ENCODE measurements at places on chromosomes 5 and 9.
A peak's percentile ranks its signal among the peaks of the same experiment; 100 is the strongest.

DNA sequence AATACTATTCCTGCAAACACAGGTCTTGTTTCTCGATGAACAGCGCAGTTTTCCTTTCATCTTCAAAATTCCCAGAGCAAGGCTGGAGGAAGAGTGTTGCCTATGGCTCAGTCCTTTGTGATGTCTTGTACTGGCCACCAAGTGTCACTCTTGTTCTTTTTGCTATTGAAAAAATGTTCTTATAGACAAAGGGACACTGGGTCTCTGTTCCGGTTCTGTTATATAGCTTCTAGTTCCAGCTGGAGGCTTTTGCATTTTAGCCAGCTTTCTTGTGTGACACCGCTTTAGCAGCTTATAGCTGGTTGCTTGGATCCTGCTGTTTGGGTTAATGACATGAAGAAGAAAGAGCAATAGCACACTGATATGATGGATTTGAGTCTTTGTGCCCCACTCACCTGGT is 343.7 kb upstream of the KCNN2 start:
- no peak for DNase-seq

- no peak for DNase-seq
Observed at GRCh38 chr5:136109453-136110135, 23.1 kb upstream of the SMAD5 start.

DNA sequence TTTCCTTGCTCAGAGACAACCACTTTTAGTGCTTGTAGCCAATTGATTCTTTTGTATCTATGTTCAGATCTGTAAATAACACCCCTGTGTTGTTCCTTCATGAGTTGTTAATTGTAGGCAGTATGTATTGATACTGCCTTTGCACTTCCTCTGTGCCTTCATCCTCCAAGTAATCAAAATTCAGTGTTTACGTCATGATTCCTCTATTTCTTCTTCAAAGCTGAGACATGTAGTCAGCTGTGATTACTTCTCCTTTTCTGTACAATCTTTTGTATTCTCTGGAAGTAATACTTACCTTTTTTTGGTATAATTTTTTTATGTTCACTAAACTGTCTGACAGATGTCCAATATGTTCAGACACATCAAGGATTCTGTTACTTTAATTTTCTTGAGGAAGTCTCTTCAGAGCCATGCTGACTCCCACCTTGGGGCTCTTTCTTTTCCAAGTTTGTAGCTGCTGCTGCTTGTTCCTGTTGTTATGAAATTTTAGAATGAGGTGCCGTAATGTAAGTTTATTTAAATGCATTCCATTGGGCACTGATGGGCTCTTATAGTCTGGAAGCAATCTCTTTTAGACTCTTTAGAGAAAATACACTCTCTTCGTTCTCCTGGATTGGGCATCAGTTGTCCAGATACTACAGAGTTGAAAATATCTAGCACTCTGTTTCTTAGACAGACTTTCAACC is 30.5 kb upstream of the LRRC70 start:
- DNase-seq: no peak

- no peak for DNase-seq
Observed at GRCh38 chr5:79189439-79190234, 46.3 kb upstream of the JMY start.

- DNase-seq: no peak
Observed at GRCh38 chr5:93071710-93072109, 509.3 kb downstream of the NR2F1-AS1 start.

- no peak for DNase-seq
Observed at GRCh38 chr5:89246864-89247263, 363.9 kb upstream of the MEF2C start.

DNA sequence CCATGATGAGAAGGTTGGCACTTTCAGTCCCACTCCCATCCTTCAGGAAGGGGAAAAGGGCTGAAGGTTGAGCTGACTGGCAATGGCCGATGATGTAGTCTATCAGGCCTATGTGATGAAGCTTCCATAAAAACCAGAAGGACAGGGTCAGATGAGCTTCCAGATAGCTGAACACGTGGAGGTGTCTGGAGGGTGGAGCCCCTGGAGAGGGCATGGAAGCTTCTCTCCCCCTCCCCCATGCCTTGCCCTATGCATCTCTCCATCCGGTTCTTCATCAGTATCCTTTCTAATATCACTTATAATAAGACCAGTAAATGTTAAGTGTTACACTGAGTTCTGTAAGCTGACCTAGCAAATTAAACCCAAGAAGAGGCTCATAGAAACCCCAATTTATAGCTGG is 32.6 kb upstream of the SMU1 start:
- DNase-seq: no peak

GRCh38 chr9:72361217-72361616 is 3.8 kb downstream of the ZFAND5 start:
- no peak for DNase-seq

- no peak for DNase-seq
Observed at GRCh38 chr9:78038620-78039300, 7.1 kb upstream of the GNAQ start.

- DNase-seq: no peak
Observed at GRCh38 chr5:62340392-62340791, 34.4 kb downstream of the KIF2A start.

DNA sequence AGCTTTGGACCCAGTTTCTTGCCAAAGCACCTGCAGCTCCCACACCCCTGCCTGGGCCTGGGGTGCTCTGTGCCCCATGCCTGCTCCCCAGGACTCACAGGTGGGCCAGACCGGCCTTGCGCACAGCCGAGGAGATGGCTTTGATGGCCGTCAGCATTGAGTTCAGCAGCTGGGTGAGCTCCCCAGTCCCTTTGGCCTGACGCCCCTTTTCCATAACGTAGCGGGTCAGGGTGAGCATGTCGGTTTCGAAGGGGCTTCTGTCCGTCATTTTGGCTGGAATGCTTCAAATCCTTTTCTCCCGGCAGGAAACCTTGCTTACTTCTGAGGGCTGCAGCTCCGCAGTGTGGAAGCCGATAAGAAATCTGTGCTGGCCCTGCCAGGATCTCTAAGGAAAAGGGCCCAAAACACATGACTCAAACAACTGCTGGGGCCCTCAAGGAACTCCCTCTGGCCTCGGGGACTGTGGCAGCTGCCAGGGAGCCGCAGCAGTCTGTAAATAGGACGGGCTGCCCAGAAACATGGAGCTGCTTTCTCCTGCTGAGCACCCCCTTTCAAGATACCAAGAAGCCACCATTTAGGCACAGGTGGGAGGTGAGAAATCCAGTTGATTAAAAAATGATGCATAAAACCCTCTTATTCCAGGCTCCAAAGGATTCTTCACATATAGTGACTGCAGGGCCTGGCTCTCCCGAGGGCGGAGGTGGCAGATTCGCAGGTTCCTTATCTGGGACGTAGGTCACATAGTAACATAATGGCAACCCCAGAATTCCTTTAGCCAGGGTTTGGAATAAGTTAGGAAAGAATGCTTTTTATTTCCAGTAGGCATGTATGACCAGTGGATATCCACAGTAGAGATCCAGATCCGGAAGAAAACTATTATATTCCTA is at the start of gene FBP2:
TSS of gene FBP2 (minus strand) at position 366 of the 887 bp plus-strand sequence. CDS start at position 268, 98 bp downstream.
- DNase-seq: no peak

GRCh38 chr9:72440992-72441847 is 76.2 kb upstream of the ZFAND5 start:
- no peak for DNase-seq

GRCh38 chr9:117340422-117340821 is 74.4 kb downstream of the ASTN2 start:
- no peak for DNase-seq

- no peak for DNase-seq
Observed at GRCh38 chr5:163563880-163564279, 58.5 kb downstream of the MAT2B start.

- DNase-seq: no peak
Observed at GRCh38 chr5:9062873-9063272, 483.0 kb downstream of the SEMA5A start.

GRCh38 chr5:32707418-32707997 is 3.6 kb upstream of the NPR3 start:
- no peak for DNase-seq

DNA sequence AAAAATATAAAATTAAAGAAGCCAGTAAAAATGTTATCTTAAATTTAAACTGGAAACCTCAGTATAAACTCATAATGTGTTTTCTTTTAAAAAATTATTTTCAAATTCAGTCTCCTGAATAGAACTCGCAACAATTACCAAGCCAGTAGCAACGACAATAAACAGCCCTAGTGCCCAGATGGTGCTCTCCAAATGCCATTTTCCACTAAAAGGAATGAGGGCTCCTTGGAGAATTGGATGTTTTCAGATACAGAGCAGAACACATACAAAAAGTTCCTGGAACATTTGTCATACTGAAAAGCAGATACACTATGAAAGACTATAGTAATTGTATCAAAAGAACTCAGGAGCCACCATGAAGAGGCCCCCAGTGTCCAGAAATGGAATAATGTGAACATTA is 97.4 kb downstream of the TMC1 start:
- DNase-seq: no peak

DNA sequence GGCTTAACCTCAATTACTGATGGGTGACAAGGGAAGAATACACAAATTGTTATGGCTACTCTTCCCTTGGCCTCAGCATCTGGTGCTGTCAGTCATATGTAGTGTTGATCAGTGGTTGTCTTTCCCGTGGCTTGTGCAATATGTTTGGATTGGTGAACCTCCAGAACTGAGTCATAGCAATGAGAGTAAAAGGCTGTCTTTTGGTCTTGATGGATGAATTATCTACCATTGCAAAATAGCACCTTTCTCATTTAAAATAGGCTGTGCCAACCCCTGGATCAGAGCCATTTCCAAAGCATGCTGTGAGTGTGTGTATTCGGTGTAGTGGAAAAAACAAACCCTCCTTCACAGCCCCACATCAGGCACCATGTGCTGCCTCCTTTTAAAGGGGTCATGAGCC is 14.6 kb upstream of the F2R start:
- DNase-seq: no peak

- no peak for DNase-seq
Observed at GRCh38 chr9:132267660-132268059, 87.1 kb downstream of the SETX start.

- DNase-seq: peak; percentile 16
Observed at GRCh38 chr5:97162045-97162444, 19.6 kb upstream of the LIX1 start.

DNA sequence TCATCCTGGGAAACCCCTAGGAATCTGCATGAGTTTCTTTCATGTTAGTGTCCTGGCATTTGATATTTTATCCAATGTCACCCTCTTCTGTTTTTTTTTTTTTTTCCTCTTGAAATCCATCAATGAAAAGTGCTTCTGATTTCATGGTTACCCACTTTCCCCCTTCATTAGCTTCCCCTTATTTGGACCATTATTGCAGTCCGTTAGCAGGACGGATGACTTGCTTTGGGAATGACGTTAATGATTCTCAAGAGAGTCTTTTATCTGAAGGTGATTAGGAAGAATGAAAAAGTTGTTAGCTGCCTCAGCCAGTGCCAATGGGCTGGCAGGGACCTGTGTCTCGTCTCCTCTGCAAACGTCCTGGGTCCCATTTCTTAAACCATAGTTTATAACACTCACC is 134.7 kb downstream of the SEMA6A start:
- no peak for DNase-seq

GRCh38 chr5:151062405-151063141 is 18.3 kb downstream of the TNIP1 start:
- DNase-seq: no peak

All from GDM1 (cell line).